HAP-1 (cell line): ENCODE measurements at places on chromosomes 4 and X.

- DNase-seq: peak; percentile 26
Measured at GRCh38 chrX:125786316-125786715, 379.8 kb downstream of the DCAF12L2 start.

- no peak for DNase-seq
Measured at GRCh38 chrX:76155786-76156185, 17.1 kb upstream of the PBDC1 start.

GRCh38 chr4:100707786-100708185 is 190.0 kb upstream of the EMCN start:
- DNase-seq: no peak

DNA sequence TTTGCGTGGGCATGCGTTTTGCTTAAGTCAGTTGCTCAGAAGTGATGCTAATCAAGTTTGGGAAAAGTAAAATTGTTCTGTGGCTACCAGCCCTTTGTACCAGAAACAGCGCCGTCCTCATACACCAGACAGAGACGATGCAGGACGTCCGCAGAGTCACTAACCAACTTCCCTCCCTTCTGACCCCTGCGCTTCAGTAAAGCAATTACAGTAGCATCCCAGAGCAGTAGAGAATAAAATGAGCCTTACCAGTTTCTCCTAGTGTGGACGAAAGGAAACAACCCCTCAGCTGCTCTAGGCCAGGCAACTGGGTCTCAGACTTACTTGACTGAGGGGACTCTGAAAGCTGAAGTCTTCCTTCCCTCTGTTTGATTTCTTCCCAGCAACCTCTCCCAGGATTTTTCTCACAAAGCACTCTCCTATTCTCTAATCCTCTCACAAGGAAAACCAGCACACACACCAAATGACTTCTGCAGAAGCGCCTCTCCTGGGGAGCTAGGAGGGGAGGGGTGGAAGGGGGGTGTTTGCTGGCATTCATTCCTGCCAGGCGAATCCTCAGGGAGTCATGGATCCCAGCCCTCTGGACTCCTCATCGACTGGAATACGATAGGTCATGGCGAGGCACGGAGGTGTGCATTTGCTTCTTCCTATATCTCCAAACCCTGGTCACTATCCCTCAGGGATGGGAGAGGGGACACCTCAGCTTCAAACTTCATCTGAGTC is 56.0 kb upstream of the MID1 start:
- no peak for DNase-seq

GRCh38 chrX:23845351-23845817 is 62.4 kb downstream of the APOO start:
- no peak for DNase-seq

DNA sequence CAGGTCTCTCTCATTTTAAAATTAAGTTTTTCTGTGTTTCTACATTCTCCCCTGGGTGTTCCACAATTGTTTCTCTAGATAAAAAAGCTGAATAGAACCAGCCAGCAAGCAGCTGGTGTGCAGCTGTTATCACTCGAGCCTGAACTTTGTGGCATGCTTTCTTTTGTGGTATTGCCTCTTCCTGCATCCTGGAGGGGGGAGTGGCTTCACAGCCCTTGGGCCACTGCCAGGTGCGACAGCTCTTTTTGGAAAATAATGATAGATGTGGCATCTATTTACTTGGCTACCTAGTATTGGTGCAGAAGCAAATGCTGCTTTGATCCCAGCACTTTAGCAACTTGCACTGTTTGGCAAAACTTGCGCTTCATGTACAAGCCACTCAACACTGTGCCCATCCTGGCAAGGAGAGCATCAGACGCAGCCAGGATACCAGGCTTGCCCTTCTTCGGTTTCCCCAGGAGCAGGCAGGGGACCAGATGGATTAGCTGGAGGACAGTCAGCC is 69.4 kb downstream of the HMGB2 start:
- DNase-seq: peak; percentile 25

DNA sequence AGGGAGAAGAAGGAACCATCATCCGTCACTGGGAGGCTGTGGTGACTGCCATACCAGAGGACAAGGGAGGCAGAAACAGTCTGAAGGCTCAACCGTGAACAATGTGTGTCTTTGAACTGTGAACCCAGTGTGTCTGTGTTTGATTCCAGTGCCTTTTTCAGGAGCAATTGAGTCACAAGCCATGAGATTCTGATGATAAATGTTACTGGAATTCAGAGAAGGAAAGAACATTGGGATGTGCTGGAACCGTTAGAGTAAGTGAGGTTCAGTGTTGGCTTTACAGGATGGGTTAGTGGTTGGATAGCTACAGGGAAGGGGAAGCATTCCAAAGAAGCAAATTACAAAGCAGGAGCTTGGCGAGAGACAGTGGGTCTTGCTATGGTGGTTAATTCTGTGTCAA is 464.4 kb downstream of the TRIML1 start:
- DNase-seq: no peak

DNA sequence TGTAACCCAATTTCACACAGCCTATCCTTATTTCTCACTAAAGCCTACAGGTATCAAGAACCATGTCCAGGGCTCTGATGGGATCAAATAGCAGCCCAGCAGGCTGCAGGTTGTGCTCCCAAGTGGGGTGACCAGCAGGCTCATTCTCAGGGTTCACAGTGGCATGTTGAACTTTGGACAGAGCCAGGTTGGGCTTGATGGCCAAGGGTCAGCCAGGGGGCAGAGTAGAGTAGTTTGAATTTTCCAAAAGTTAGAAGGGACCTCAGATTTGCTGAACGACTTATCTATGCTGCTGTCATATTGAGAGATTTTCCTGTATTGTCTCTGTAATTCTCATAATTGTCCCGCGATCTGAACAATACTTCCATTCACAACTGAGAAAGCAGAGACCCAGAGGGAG is 310.8 kb upstream of the BOD1L1 start:
- no peak for DNase-seq

DNA sequence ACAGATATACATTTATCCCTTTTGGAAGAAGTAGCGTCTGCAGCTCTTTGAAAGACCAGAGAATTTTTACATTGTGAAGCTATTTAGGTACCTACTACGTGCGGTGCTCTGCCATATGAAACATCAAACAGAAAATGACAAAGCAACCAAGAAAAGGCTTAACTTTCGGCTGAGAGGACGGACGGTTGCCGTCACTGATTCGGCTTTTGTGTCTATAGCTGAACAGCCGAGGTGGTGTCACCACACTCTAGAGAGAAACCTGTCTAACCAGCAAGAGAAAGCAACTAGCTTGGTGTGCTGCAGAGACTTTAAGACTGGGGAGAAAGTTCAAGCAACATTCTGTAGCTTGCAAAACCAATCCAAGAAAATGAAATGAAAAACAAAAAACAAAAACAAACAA is 145.5 kb downstream of the SHOX start:
- DNase-seq: no peak

GRCh38 chrX:39813631-39814277 is 284.0 kb downstream of the BCOR start:
- no peak for DNase-seq

- DNase-seq: no peak
Measured at GRCh38 chrX:12390301-12390700, 252.0 kb downstream of the FRMPD4 start.

GRCh38 chr4:78885598-78885997 is 53.6 kb downstream of the PAQR3 start:
- DNase-seq: no peak

- no peak for DNase-seq
Measured at GRCh38 chr4:36211084-36211483, 33.2 kb downstream of the ARAP2 start.

GRCh38 chr4:187685247-187685646 is 310.3 kb upstream of the ZFP42 start:
- DNase-seq: no peak

DNA sequence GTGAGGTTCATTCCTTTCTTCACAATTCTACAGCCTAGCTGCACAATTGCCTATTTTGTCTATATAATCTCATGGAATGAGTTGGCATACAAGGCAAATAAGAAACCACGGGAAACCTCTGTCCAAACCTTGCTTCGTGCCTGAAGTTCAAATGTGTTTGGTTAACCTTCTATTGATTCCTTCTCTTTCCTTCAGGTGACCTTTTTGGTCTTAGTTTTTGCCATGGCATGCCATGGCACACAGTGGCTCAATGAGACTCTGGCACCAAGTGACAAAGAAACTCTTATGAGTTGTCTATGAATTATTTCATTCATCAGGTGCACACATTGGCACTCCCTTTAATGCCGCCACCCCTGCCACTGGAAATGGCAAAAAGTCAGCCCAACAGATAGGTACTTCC is 101.8 kb downstream of the PPARGC1A start:
- no peak for DNase-seq

DNA sequence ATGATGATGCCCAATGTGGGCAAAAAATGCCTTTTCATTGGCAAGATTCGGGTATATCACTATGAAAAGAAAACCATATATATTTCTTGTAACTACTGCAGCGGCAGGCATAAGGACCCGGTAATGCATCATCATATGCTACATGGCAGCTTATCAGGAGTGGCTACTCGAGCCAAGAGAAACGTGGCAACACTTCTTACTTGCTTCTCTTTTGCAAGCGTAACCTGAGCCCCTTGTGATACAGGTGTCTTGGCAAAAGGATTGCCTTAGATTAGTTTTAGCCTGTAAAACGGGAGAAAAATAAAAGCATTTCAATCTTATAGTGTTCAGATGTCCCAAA is 280.3 kb downstream of the SPRY1 start:
- DNase-seq: no peak

- DNase-seq: no peak
Measured at GRCh38 chr4:7191546-7192251, 639 bp upstream of the SORCS2 start.

- DNase-seq: no peak
Measured at GRCh38 chr4:123405267-123405865, 8.8 kb downstream of the SPRY1 start.

- no peak for DNase-seq
Measured at GRCh38 chrX:119427024-119427794, 28.1 kb downstream of the SLC25A43 start.

GRCh38 chr4:153426207-153426885 is 39.8 kb upstream of the TMEM131L start:
- no peak for DNase-seq

DNA sequence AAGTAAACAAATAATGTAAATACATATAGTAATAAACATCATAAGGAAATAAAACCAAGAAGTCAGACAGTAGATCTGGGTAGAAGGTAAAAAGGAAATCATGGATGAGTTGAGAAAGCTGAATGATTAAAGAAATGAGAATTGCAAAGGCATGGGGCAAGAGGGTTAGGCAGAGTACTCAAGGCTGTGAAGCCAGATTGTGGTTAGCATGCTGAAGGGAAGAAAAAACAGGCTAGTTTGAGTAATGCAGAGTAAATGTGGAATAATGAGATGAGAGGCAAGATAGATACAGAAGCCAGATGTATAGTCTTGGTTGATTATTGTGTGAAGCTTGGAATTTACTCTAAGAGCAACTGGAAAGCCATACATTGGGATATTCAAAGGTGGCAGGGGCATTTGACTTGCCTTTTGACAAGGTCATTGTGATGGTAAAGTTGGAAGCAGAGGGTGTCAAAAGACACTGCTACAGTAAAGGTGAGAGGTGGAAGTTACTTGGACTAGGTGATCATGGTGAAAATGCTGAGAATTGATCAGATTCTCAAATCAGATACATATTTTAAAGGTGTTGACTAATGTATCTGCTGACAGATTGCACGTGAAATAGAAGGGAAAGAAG is 307.0 kb downstream of the FSTL5 start:
- DNase-seq: no peak

DNA sequence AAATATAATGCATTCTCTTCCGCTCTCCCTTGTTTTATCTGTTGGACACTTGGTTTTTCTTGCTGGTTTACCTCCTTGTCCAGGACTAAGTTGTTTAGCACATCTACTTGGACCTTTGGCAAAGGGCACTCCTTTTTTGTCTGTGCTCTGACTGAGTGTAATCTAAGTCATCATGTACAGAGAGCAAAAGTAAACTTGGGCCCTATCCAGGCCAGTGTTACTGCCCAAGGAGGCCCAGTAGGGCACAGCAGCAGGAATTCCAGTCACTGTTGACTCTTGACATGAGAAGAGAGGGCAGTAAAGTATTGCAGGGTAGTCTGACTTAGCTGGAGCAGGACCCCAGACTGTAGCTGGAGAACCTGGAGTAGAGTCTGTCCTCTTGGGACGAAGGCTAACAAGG is 445.5 kb downstream of the ZIC3 start:
- DNase-seq: no peak

- DNase-seq: peak; percentile 54
Measured at GRCh38 chrX:45070116-45071007, 130.3 kb downstream of the DIPK2B start.

- peak; percentile 9 for DNase-seq
Measured at GRCh38 chr4:1012034-1012739, 761 bp downstream of the FGFRL1 start.

DNA sequence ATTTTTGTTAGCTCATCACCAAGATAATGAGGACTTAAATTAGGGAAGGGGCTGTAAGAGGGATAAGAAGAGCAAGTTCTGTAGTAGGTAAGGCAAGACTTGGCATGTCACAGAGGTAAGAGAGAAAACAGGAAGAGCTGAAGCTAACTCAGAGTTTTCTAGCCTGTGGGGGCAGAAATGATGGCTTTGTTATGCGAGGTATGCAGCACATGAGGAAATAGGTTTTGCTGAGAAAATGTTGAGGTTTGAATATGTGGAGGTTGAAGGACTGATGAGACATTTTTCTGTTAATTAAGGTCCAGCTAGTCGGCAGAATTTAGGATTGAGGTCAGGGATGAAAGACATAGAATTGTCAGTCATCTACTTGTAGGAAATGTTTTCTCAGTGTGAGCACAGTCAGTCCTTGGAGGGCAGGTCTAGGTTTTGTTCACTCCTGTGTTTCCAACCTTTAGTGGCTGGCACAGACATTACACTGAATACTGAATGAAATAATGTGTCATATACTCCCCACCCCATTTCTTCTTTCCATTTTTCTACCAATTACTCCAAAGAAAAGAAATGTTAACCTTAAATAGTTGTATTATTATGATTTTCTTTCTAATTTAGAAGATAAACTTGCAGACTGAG is 154.0 kb upstream of the AADAT start:
- DNase-seq: no peak

DNA sequence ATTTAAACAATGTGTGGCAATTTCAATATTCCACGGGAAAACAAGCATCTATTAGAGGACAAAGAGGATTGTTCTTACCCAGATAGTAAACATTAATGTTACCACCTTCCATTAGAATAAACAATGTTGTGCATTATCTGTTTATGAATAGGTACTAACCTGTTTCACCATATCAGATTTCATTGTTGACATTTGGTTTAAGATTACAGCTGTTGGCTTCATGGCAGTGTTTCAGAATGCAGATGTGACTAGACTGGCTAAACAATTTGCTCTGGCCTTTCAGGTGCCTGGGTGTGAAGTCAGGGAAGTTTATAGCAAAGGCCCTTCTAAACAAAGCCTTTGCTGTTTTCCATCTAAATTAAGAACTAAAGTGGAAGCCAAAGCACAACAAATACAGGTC is 464.7 kb upstream of the FAM47C start:
- DNase-seq: no peak

GRCh38 chr4:141003193-141003592 is 130.1 kb downstream of the RNF150 start:
- DNase-seq: no peak

DNA sequence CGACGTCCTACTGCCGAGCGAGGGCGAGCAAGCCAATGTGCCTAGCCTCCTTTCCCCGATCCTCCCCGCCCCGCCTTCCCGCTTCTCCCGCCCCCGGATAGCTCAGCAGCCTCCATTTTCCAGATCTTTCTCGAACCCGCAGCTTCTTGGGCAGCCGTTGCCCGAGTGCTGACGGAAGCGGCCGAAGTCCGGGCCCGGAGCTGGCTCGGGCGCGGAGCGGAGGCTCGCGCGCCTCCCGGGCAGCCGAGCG is 172 bp upstream of the HSPA4L start:
- DNase-seq: no peak

- no peak for DNase-seq
Measured at GRCh38 chr4:53961351-53961750, 103.1 kb downstream of the CHIC2 start.
